Activated CD4-positive, CD25-positive, alpha-beta regulatory T cell treated with anti-CD3 and anti-CD28 coated beads, Interleukin-2, amount 50 U/mL, for 16 hours (primary cell): ENCODE measurements at places on chromosomes 2 and 18.

DNA sequence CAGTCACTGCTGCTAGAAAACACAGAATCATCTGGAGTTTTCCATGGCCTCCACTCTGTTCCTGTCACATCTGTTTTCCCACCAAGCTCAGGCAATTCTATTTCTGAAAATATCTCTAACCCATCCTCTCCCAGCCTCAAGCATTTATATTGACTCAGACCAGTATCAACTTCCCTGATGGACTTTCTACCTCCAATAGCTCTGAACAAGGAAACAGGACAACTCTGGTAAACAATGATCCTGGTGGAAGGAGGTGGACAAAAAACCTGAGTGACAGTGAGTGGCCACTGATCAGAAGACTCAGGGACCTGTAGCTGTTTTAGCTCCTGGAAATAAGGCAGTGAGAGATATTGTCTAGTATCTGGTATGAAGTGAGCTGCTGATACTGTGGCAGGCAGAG lies 23.4 kb downstream of the BMP10 start:
- DNase-seq: no peak

DNA sequence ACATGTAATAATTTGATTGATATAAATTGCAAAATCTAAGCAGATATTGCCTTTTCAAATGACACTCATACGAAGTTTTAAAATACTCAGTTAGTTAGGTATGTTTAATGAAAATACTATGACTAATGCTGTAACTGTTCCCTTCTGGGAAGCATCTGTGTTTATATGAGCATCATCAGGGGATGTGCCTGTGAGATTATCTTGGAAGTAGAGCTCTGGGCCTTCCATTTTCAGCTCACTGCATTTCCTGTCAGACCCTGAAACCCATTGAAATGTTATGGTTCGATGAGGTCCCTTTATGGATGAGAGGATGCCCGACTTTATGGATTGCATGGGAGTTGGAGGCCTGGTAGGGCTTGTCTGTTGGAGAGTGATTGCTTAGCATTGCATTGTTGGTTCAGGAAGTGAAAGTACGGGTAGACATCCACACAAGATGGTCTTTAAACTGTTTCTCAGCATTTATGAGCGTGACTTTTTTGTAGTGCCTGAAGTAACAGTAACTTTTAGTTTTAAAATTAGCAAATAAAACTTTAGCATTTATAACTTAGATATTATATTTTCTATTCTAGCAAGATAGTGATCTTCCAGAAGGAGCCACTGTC lies 28.7 kb downstream of the ELP2 start:
- DNase-seq: no peak

DNA sequence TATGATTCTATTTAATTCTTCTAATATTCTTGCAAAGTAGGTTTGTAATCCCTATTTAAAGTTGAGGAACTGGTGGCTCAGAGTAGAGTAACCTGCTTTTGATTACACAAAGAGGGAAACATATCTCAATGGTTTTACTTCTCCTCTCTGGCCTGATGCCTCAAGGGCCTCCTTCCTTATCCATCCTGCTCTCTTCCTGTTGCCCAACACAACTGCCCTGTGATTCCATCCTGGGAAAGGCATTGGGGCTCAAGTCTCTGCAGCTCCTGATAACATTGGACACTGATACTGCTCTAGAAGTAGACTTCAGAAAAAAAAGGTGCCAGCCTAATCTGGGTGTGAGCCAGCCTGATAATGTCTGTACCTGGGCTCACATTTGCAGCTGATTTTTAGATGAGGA lies 75.8 kb downstream of the RDH14 start:
- DNase-seq: no peak

DNA sequence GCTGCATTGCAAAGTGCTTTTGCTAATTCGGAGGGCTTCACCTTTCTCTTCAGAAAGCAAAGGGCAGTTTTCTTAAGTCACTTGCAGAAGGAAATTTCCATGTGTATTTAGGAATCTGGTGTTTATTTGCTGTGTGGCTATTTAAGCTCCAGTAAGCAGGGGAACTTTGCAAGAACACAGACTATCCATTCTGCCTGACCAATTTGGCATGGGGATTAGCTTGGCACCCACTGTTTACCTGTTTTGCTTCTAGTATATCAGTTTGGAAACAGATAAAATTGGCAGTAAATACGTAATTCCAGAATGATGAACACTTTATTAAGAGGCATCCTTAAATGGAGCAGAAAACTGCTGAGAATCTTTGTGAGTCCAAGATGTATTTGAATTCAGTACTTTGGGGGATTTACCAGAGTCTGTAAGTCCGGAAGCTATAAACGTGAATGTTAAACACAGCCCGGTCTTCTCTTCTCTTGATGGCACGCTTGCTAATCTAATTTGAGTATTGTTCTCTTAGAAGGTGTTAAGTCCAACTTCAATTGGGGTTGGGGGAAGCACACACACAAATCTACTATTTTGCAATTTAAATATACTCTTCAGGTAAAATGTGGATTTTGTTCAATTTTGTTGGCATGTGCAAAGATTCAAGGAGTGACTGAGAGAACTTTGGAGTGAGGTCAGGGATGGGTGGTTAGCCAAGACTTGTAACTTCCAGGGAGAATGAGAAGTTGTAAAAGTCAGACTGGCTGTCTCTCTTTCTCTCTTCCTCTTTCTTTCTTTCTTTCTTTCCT lies 650 bp downstream of the ACKR3 start:
- DNase-seq: no peak

GRCh38 chr18:8726963-8727705 lies 21.8 kb downstream of the MTCL1 start:
- no peak for DNase-seq

GRCh38 chr18:46220116-46220515 lies 115.9 kb downstream of the HAUS1 start:
- no peak for DNase-seq

DNA sequence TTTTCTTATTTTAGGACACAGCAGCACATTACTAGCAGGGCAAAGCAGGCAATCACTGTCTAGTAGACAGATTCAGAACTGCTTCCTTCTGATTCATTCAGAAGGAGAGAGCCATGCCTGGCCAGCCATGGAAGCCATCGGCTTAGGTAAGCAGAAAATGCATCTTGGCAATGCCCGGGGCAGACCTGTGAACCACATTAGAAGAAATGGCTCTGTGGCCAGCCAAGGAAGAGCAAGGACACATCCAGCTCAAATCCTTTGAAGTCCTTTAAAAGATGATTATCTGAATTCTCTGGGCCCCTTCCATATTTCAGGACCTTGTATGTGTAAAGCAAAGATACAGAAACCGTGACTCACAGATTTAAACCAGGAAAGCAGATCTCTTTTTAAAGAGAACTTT lies 227.4 kb downstream of the PID1 start:
- no peak for DNase-seq
